ENCODE measurements at places on chromosomes 1 and 21.

DNA sequence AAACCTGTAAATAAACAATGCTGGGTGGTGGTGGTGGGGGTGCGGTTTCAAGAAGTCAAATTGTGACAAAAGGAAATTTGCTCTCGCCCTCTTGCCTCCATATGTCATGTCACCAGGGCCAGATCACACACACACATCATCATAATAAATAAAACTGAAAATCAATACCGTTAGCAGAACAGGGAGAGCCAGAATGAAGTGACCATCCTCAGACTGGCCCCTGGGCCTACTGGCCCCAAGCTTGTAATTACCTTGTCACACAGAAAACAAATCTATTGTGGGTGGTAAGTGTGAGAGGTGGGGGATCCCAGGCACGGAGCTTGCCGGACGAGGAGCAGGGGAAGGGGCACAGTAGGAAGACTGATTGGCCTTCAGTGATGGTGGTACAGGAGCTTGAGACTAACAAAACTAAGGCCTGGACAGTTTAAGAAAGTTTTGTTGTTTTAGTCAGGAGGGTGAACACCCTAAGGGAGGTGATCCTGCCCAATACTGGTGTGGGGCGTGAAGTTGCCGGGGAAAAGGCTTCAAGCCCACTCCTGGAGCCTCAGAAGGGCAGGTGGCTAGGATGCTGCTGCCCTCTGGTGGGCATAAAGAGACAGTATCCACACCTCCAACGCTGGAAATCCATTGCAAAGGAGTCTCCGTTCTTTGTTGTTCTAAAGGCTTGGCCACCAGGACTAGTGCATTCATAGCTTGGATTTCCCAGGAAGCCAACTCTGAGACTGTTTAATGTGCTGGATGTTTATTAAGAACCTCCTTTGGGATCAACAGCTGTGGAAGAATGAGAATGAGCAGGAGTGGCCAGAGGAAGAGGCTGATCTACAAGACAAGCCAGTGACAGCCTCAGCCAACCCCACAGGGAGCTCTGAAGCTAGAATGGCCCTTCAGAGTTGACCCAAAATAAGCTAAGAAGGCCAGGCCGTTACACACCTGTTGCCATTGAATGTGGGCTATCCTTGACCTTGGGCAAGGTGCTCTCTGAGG lies 8.1 kb upstream of the C1orf216 start:
- DNase-seq, result no peak

GRCh38 chr1:229355661-229356060 lies 12.8 kb upstream of the CCSAP start:
- DNase-seq, result no peak

- DNase-seq, result no peak
Measured at GRCh38 chr1:54199151-54199764, 572 bp downstream of the CYB5RL start.

DNA sequence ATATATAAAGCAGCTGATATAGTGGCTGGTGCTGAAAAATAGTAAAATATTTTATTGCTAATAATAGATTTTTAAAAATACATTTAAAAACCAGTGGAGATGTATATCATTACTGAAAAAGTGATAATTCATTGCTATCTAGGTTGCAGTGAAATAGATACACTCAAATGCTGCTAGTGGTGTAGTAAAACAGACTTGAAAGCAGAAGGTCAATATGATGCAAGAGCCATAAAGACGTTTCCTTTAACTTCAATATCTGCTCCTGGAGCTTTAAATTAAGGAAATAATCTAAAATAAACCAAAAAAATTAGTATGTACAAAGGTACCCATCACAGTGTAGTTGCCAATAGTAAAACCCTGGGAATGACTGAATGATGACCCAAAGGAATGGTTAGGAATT lies 26.2 kb downstream of the RHEX start:
- no peak for DNase-seq

DNA sequence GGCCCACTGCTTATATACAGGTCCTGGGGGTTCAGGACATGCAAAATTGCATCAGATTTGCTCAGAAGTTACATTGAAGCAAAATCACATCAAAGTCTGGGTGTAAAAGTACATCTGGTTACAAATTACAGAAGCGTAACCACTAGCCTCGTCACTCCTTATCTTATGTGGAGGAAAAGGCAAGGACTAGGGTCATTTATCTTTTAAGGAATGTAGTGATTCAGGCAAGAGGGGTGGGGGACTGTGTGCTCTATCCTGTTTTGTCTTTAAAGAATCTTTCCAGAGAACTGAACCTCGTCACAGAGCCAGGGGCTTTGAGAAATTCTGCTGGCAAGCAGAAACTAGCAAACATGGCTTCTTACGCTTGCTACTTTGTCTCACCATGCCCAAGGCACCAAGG lies 61.1 kb upstream of the RAB4A start:
- DNase-seq, result no peak
